Naive thymus-derived CD4-positive, alpha-beta T cell (primary cell): ENCODE measurements at places on chromosomes 2 and 18. TPM values are rescaled to one million over a fixed set of nuclear protein-coding genes. Genes with fewer than 3 reads are reported as not detected.

- no peaks in the 10 kb centered on the region for H3K4me1 ChIP-seq
- no peaks in the 10 kb centered on the region for H3K36me3 ChIP-seq
- no peak for DNase-seq
- H3K4me3 ChIP-seq, result no peak overlapping the region
These were observed 9.2 kb upstream of the SERPINB2 start for GRCh38 chr18:63878343-63878742.

DNA sequence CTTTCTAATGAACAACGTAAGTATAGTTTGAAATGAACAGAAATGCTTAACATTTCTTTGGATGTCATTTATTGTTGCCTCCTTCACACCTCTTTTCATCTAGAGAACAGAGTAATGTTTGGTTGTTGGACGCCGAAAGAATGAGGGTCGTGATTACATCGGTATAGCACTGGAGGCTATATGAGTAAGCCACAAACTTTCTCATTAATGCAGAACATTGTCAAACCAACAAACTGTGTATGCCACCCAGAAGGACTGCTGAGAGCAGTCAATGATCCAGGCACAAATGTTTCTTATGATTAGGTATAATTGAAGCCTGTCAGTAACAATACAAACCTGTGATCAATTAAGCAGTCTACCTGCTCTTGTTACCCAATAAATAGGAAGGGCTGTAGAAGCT lies 1494.7 kb upstream of the NXPH2 start:
- no peak for DNase-seq
- no peaks in the 10 kb centered on the region for H3K4me1 ChIP-seq
- H3K27ac ChIP-seq, result no peak overlapping the region
- no peaks in the 10 kb centered on the region for H3K27me3 ChIP-seq
- H3K4me3 ChIP-seq, result no peak overlapping the region
- no peaks in the 10 kb centered on the region for H3K36me3 ChIP-seq

DNA sequence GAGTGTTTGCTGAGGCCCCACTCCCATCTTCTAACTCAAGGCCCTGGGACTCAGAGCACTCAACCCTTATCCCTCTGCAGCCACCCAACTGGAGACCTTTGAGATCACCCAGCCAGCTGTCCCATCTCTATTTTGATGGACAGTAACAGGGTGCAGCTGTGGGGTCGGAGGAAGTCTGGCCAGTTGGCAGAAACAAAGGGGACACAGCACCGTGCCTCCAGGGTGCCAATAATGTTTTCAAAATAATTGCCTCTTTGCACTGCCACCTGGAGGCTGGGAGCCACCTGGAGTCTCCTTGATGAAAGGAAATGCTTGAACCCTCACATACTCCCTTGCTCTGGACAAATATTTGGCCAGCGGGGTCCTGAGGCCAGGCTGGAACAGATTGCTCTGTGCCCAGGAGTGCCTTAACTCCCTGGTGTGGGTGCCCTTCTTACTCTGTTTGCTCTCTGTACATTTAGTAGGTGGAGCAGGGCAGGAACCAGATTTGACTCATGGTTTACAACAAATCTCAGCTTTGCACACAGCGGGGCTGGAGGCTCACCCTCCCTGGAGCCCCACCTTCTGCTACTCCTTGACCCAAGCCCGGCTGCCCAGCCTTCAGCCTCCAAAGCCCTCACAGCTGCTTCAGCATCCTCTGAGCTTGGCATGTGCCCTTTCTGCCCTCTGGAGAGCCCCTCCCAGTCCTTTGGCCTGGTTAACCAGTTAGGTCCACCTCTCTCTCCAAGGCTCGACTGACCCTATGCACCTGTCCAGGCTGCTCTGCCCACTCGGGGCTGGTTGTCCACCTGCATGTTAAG lies 17.2 kb downstream of the MAL start:
- peaks cover 41% of the 10 kb centered on the region for H3K36me3 ChIP-seq
- no peak overlapping the region for H3K4me3 ChIP-seq
- no peaks in the 10 kb centered on the region for H3K27me3 ChIP-seq

SPR gene
- 1.0 TPM for polyA plus RNA-seq
